ENCODE measurements at places on chromosomes 7 and 10.

- no peak for DNase-seq
These were observed 159.0 kb upstream of the UNC5B start for GRCh38 chr10:71053169-71053895.

DNA sequence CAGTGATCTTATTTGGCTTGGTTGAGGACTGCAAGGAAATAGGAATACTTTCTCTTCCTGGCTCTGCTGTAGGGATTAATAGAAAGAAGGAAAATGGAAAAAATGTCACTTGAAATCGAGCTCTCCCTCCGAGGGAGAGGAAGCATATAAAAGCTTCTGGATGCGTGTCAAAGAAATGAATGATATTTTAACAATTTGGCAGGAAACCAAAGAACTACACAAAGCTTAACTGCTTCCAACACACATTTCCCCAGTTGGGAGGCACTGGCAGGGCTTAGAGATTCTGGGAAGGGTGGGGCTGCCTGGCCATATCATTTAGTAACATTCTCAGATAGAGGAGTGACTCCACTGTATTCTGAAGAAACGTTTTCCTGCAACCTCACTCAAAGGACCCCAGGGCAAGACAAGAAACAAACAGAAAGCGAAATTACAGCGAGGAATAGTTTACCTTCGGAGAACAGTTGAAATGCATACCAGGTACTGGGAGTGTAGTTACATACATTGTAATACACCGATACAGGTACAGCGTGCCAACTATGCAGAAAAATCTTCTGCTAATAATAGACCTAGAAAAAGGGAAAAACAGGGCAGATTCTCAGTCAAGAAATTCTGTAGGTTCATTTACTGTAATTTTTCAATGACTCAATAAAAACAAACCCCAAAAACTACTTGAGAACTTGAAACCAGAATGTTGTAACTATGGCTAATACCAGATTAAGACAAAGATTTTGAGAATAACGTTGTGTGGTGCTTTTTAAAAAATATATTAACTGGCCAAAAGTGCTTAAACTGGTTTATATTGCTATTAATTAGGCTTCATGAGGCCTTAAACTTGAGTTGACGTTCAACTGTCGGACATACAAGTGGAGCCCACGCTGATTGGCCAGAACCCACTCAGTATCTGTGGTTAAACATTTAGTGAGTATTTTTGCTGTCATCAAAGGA lies 75.7 kb upstream of the ASAH2 start:
- peak; percentile 89 for DNase-seq

GRCh38 chr7:78616539-78616938 lies 818.0 kb downstream of the PHTF2 start:
- DNase-seq, result no peak

DNA sequence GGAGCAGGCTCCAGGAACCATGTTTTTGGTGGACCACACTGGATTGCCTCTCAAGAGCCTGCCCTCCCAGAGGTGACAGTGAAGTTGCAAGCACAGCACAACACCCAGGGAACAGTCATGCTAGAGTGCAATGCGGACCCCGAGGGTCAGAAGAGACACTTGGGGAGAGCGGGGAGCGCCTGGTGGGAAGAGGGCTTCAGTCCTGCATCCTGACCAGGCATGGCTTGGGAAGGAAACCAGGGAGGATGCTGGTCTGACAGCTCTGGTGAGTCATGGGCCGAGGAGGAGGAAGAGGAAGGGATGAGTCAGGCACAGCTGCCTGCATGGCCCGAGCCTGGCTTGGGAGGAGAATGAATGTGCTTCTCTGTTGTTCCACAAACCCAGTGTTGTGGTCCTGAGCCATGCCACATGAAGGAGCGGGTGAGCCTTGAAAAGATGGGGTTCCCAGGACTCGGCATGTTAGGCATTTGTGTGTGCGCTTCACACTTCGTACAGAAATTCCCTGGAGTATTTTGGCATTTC lies 29.5 kb upstream of the ANKRD2 start:
- peak; percentile 82 for DNase-seq

- no peak for DNase-seq
These were observed 675.8 kb downstream of the KCNMA1 start for GRCh38 chr10:76961841-76962240.

GRCh38 chr10:66301078-66301477 lies 624.8 kb upstream of the LRRTM3 start:
- no peak for DNase-seq

DNA sequence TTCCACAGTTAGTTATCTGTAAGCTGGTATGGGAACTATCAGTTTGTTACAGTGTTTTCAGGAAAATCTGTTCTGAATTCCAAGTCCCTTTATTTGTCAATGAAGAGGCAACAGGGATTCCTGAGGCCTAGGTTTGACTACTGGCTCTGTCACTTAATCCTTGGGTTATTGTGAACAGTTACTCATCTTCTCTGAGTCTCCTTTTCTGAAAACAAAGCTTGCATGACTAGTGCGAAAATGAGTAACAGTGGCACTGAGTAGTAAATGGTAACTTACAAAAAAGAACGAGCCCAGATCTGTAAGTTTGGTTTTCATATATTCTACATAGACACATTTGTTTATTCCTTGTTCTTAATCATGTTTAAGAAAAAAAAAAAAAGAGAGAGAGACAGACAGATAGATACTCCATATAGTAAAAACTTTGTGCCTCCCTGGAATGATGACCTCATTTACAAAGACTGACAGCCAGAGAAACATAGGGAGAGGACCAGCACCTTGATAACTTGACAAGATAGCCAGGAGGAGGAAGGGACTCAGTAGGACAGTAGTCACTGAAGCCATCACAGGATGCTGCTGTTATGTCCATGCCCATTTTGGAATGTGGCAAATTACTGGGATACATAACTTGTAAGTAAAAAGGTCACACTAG lies 1.9 kb downstream of the MRPS33 start:
- no peak for DNase-seq

- DNase-seq, result peak; percentile 90
These were observed 129.6 kb downstream of the BICC1 start for GRCh38 chr10:58642283-58642682.

GRCh38 chr7:25860275-25861163 lies 291.5 kb upstream of the NFE2L3 start:
- peak; percentile 81 for DNase-seq

DNA sequence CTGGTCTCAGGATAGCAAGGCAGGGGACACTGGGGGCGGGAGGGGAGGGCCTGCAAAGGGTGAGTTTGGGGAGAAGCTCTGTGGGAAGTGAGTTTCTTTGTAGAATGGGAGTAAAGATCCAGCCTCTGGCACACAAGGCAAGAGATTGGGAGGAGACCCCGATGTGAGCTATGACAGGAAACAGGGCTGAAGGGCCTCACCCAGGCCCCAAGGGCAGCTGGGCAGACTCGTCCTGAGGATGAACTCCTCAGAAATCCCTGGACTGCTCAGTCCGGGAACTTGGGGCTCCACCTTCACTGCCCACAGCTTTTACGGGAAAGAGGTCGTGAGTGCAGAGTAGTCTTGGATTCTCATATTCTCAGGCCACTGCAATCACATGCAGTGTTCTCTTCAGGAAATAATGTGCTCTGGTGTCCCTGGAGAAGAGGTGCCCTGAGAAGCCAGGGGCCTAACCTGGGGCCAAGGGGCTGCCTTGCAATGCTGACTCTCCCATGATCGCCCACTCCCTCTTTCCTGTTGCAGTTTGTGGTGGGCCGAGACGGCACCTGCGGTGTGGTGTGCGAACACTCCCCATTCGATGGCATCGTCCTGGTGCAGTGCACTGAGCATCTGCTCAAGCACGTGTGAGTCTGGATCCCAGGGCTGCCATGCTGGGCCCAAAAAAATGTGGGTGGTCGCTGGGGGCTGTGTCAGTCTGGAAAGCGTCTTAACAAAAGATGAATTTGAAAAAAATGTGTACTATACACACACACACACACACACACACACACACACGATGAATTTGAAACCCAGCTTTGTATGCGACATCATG lies 31.3 kb upstream of the C10orf53 start:
- no peak for DNase-seq

DNA sequence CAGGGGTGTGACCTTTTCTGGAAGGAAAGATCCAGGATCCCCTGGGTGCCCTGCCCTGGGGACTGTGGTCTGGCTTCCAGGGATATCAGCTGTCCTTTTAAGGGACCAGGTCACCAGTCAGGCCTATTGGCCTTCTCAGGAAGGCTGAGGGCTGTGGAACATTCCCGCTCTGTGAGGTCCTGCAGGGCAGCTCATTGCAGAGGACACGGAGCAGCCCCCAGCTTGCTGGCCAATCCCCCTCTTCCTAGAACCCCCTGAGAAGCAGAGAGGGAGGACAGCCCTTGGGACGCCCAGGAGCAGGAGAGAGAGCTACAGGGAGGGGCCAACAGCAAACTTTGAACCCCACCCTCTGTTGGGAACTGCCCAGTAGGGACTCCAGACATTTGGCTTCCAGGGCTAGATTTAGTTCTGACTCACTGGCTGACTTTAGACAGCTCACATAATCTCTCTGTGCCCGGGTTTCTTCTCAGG lies 67.9 kb upstream of the COL13A1 start:
- DNase-seq, result no peak

GRCh38 chr10:32954545-32955298 lies 3.3 kb downstream of the ITGB1 start:
- DNase-seq, result no peak

GRCh38 chr7:100752994-100753393 lies 19.6 kb downstream of the ZAN start:
- no peak for DNase-seq

GRCh38 chr7:101633511-101633910 lies 4.4 kb upstream of the MYL10 start:
- no peak for DNase-seq

DNA sequence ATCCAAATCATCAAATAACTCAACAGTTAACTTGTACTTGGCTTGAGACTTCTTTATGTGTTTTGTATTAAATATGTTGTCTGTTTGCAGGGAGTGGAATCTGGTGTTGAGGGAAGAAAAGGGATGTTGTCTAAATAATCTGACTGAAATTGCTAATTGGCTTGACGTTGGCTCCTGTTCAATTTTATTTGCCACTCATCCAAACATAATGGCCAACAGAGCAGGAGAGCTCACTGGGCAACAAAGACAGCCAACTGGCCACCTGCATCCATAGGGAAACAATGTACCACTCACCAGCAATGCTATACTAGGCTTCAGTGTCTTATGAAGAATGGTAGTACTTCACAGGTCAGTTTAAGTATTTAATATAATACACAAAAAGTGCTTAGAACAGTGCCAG lies 80.5 kb downstream of the FAM13C start:
- no peak for DNase-seq

GRCh38 chr10:11178606-11179515 lies 161.2 kb downstream of the CELF2 start:
- no peak for DNase-seq

GRCh38 chr7:128080169-128080568 lies 48.9 kb upstream of the LRRC4 start:
- DNase-seq, result no peak

All from fibroblast of gingiva (primary cell).